Nephron progenitor cell (in vitro differentiated cells): ENCODE measurements at places on chromosomes 6 and 20.

DNA sequence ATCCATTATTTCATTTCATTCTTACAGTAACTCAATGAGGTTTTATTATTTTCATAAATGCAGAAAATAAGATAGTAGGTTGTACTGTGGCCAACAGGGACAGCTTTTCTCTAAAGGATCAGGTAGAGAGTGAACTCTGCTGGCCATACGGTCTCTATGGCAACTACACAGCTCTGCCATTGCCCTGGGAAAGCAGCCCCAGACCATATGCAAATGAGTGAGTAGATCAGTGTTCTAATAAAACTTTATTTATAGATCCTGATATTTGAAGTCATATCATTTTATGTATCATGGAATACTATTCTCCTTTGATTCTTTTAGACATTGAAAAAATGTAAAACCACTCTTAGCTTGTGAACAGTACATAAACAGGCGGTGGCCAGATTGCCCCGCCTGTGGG lies 192.5 kb upstream of the RREB1 start:
- DNase-seq = no peak

DNA sequence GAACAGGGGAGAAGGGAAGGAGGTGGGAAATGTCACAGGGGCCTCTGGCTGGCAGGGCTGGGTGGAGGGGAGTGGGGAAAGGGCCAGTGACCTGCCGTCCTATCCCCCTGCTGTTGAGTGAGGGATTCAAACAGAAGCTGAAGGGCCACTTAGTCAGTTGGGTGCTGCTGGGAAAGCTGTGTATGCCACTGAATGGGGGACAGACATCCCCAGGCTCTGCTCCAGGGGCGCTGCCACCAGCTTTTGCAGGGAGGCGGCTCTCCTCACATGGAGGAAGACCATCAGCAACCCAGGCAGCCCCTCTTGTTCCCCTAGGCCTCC lies 50.0 kb downstream of the MDGA1 start:
- no peak for DNase-seq

- DNase-seq = peak; percentile 17
Measured at GRCh38 chr6:53961679-53962370, 149.4 kb upstream of the MLIP start.

DNA sequence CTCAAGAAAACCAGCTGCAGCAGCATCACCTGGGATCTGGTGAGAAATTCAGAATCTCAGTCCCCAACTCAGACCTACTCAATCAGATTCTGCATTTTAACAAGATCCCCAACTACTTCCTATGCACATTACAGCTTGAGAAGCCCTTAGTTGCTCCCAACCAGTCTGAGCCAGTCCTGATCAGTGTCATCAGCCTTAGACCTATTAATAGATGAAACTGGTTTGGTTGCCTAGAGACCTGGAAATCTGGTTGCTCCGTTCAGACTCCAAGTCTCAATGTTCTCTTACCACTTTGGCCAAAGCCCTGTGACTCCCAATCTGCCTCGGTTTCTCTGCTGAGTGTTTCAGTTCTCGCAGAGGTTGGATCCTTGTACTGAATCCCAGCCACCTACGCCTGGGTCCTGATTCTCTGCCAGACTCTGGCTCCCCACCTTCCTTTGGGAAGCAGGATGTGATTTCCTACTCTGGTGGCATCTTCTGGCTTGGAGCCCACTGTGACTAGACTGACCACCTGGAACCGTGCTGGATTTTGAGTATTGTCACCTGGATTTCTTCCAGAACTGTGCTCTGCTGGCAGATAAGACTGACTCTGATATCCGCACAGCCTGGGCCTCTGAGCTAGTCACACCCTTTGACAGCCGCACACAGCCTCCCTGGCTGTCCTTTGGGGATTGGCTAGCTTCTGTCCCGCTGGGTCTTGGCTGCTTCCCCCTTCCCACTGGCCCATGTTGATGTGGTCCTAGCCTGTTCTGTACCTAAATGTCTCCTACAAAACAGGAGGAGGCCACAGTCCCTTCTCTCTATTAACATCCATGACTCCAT lies 20.3 kb upstream of the ATXN1 start:
- no peak for DNase-seq

DNA sequence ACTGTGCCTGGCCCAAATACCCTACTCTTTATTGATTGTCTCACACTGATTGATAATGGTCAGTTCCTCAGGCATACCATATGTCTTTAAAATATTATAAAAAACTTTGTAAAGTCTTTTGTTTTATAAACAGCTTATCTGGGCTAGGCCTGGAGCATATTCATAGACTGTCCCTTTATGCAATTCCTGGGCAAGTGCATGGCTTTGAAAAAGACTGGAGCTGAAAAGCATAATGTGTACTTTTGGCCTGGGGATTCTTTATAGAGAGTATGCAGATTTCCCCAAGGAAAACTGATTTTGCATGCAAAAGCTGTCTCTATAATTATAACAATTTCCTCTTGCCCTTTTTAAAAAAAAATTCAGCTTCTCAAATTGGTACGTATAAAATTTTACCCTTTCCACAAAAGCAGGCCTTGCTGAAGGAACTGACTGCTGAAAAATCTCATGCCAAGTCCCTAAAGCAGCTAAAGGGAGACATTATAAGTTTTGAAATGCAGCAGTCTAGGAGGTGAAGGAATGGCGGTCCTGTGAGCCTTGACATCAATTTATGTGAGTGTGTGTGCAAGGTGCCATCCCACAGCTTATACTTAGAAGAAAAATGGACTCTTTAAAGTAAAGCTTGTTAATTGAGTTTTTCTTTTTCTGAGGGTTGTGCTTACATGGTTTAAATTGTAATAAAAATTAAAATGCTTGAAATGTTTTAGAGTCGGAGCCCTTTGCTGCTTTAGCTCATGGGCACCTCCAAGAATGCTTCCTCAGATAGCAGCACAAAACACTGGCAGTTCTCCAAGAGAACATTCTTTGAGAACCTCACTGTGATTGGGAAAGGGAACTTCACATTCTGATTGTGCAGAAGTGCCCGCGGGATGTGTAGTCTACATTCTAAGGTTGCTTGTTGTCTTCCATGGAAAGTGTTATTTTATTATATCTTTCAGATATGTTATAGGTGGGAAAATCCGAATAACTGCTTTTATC lies 43.9 kb downstream of the PLCB4 start:
- no peak for DNase-seq

GRCh38 chr6:121522265-121522664 lies 86.8 kb downstream of the GJA1 start:
- no peak for DNase-seq

DNA sequence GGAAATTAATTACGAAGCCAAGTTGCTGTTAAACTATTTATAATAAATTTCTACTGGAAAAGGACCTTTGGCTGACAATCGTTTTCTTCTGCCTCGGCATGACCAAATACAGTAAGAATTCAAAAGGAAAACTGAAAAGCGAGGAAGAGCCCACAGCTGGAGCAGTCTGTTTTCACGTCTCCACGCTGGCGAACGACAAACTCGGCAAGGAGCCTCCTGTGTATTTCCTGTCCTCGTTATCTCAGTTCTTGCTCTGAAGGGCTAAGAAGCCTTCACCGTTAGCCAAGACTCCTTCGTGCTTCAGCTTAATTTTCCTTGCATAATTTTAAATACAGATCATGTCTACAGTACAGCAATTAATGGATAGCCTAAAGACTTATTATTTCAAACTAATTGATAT lies 214.3 kb upstream of the PLCB4 start:
- no peak for DNase-seq

- no peak for DNase-seq
Measured at GRCh38 chr6:52157301-52157941, 28.8 kb upstream of the IL17A start.

- DNase-seq = no peak
Measured at GRCh38 chr20:44686934-44687333, 28.2 kb upstream of the CCN5 start.

DNA sequence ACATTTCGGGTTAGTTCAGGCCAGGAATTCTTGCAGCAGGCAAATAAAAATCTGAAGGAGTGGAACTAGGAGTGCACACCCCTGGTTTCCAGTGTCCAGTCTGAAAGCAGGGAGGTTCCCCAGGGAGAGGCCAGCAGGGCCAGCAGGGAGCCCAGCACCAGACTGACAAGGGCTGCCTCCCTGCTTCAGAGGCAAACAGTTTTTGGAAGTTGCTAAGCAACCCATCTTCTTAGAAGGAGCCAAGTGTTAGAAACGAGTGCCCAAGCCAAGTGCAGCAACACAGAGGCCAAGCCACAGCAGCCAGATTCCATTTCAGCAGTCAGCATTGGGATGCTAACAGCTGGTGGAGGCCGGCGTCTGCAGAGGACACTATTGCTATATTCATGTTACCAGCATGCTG lies 179.1 kb downstream of the SYNDIG1 start:
- DNase-seq = no peak

DNA sequence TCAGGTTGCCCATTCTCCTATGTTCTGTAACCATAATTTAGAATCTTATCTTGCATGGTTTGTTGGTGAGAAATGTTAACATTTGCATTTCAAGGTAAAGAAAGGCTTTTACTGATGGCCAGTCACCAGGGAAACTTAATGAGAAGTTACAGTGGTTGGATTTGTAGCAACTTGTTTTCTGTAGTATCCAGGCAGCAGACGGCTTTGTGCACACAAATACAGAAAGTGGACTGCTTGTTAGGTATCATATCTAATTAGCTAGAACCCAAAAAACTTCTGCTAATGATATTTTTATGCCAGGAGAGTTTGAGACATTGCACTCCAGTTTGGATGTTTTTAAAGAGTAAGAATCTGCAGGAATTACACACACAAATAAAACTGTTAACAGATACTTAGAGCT lies 578.0 kb downstream of the DOK5 start:
- DNase-seq = no peak

GRCh38 chr6:45712786-45713185 lies 302.9 kb downstream of the CLIC5 start:
- no peak for DNase-seq

- no peak for DNase-seq
Measured at GRCh38 chr6:14286144-14286543, 168.6 kb downstream of the CD83 start.

DNA sequence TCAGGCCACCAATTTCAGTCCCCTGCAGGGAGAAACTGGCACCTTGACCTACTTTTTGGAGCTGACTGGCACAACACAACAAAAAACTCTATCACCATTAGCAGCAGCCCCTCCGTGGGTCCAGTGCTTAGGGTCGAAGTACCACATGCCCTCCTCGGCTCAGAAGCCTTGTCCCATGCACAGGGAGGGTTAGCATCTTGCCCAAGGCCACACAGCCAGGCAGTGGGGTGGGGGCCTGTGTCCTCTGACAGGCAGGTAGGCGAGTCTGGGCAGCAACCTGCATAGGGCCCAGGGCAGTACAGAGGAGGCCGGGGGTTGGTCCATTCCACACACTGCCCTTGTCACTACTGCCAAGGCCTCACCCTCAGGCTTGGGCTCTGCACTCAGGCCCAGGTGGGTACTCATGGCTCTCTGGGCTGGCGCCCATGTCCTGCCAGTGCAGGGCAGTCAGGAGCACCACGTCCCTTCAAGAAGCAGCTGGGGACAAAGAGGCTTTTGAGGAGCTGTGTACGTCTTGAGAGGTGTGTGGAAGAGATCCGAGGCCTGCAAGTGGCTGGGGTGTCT lies 53.6 kb downstream of the PYGB start:
- DNase-seq = no peak

DNA sequence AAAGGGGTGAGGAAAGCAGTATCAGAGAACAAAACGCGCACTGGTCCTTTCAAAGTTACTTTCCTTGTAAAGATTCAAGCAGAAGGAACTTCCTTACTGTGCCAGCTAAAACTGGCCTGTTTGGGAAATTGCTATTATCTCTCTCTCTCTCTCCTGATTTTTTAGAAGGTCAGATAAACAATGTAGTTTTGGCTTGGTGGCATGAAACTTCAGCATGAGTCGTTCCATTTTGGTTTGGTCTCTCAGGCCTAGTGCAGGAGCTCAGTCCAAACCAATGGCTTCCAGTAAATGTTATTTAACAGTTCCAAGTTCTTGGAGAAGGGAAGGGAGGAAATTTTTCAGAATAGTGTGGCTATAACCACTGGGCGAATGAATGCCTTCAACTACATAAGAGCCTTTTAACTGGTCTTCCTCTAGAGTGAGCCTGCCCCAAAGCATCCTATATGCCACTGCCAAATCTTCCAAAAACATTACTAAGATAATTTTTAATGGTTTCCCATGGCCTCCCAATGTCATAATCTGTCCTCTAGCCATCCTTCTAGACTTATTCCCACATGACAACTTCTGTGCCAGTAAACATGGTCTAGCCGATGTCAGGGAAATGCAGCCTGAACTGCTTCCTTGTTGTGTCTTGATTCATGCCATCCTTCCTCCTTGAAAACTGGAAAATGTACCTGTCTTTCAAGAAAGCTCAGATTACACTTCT lies 9.1 kb upstream of the SNX9 start:
- DNase-seq = no peak

DNA sequence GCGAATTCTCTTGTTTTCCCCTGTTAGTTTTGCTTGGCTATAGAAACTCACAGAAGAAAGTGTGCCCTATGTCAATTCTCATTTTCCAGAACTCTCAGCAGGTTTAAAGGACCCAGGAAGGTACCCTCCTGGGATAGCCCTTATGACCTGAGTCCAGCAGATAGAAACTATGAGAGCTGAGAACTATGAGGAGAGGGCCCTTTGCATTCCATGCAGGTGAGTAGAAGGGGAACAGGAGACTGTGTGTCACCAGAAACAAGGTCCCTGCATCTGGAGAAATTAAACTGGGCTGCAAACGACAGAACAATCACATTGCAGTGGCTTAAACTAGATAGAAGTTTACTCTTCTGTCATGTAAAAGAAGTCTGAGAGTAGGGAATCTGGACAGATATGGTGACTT lies 35.7 kb upstream of the SCUBE3 start:
- no peak for DNase-seq

DNA sequence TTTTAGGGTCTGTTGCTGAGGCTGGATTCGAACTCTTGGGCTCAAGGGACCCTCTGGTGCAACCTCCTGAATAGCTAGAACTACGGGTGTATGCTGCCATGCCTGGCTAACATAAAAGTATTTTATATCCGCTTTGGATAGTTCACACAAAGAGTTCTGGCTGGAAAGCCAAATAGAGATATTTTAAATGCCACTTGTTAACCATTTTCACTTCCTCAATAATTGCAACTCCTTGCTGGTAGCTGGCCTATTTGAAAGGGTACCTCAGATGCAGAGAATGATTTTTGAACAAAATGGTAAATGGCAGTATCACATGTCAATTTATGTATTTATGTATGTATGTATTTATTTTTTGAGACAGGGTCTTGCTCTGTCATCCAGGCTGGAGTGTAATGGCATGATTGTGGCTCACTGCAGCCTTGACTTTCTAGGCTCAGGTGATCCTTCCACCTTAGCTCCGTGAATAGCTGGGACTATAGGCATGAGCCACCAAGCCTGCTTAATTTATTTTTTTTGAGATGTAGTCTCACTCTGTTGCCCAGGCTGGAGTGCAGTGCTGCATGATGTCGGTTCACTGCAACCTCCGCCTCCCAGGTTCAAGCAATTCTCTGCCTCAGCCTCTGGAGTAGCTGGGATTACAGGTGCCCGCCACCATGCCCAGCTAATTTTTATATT lies 12.9 kb upstream of the JARID2 start:
- DNase-seq = no peak

DNA sequence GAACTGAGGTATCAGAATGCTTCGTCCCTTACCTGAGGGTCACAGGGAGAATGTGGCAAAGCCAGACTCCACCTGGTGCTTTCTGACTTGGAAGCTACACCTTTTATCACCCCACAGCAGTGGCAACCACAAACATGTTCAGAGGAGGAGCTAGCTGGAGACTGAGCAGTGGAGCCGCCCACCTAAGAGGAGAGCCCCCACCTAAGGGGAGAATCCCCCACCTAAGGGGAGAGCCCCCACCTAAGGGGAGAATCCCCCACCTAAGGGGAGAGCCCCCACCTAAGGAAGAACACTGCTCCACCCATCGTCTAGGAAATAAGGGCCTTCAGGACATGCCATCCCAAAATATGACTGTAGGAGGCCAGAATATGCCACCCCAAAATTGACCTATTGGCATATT lies 4.0 kb downstream of the SLC52A3 start:
- no peak for DNase-seq

- no peak for DNase-seq
Measured at GRCh38 chr6:166408936-166409755, 26.4 kb upstream of the MPC1 start.
